Activated naive CD8-positive, alpha-beta T cell treated with anti-CD3 and anti-CD28 coated beads, Interleukin-2, amount 50 U/mL, for 16 hours (primary cell): ENCODE measurements at places on chromosomes 6 and 20.

- DNase-seq = peak; percentile 68
Observed at GRCh38 chr6:14743474-14744211, 502.2 kb upstream of the JARID2 start.

GRCh38 chr20:3820901-3821727, 767 bp downstream of the AP5S1 start:
- DNase-seq = no peak

DNA sequence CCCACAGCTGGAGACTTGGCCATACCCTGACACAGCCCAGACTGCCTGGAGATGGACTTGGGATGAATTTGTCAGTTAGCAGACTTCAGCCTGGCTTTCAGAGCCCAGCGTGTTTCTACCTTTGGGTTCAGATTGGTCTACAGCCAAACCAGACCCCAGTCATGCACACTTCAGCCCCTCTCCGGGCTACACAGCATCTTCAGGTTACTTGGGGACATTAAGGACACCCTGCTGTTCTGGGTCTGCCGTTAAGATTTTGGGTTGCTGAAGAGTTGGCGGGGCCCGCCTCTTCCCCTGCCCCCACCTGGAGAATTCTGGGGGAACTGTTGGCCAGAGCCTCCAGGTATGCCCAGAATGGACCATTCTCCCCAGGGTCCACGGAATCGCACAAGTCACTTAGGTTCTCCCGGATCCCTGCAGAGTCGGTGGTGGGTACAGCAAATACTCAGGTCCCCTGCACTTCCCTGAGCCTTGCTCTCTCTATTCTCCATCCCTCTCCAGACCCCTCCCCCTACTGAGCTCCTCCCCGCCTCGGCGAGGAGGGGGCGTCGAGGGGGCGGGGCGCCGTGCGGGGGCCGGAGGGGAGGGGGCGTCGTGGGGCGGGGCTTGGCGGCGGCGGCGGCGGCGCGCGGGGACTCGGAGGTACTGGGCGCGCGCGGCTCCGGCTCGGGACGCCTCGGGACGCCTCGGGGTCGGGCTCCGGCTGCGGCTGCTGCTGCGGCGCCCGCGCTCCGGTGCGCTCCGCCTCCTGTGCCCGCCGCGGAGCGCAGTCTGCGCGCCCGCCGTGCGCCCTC, at the start of gene PTK7:
TSS of gene PTK7 (plus strand) at position 645 of the 794 bp plus-strand sequence. CDS start 175 bp downstream, outside the sequence.
- DNase-seq = no peak

GRCh38 chr20:46261456-46262253, 46.6 kb downstream of the CDH22 start:
- no peak for DNase-seq
